ENCODE measurements at places on chromosomes 12 and 14.

GRCh38 chr14:32623300-32624093 is 294.4 kb downstream of the AKAP6 start:
- no peak for DNase-seq

GRCh38 chr12:131913666-131914065 is 15.4 kb upstream of the PUS1 start:
- no peak for DNase-seq

- no peak for DNase-seq
Observed at GRCh38 chr12:119949594-119949993, 39.4 kb upstream of the BICDL1 start.

DNA sequence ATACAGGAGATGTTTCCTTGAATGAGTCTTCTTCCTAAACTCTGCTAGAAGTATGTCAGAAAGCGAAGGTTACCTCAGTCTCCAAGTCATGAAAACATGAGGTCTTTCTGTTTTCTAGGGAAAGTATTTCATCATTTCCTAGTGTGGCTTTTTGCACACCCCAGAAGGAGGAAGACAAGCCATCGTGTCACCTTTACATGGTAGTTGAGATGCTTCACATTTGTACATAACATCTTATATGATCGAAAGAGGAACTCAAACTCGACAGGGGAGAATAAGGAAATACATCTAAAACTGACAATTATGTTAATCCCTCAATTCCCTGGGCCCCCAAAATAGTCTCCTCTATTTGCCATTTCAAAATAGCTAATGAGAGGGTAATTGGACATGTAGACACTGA is 214.1 kb upstream of the PLEKHG7 start:
- DNase-seq, result no peak

GRCh38 chr12:28578361-28578760 is 388.1 kb downstream of the CCDC91 start:
- no peak for DNase-seq

DNA sequence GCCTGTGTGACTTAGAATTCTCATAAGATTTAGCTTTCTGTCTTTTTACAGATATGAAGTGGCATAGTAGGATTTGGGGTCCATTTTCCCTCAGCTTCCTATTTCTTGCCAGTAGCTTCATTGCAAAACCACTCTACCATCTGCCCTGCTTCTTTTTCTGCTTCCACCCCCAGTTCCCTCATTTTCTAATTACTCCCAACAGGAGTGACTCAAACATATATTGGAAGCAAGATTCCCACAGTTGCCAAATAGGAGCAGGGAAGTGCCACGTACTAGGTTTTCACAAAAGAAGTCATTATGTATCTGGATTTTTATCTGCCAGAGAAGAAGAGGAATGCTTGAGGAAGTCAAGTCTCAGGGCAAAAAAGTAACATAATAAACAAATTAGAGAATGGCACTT is 64.1 kb downstream of the ANO4 start:
- DNase-seq, result no peak

GRCh38 chr12:125247477-125247876 is 182.2 kb downstream of the AACS start:
- DNase-seq, result no peak

DNA sequence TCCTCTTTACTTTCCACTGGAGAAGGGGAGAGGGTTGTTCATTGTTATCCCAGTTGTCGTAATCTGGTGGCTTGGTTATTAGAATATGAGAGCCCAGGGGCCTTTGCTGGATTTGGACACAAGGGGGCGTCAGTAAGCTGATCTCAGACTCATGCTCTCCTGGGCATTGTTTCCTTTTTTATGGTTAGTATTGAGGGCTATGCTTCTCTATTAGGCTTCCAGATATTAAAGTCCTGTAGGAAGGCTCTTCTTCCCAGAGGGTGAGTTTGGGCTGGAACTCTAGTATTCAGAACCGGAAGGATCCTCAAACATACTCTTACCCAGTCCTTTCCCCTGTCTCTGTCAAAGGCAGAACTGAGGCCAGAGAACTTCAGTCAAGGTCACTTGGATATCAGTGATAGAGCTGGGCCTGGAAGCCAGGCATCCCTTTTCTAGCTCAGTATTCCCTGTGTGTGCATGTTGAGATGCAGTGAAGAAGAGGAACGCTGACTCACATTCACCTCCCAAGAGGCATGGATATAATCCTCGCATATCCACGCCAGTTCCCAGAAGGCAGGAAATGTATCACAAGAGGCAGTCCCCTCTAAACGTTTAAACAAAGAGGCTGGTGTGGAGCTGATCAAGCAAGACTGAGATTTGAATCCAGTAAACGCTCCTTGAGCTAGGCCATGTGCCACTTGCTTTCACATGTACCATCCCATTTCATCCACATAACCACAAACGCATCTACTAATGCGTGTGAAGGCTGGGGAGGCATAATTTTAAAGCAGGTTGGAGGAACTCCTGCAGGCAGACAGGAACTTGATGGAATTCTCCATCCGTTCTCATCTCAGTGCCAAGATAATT is 41.6 kb downstream of the UBE3B start:
- DNase-seq, result peak; percentile 79

DNA sequence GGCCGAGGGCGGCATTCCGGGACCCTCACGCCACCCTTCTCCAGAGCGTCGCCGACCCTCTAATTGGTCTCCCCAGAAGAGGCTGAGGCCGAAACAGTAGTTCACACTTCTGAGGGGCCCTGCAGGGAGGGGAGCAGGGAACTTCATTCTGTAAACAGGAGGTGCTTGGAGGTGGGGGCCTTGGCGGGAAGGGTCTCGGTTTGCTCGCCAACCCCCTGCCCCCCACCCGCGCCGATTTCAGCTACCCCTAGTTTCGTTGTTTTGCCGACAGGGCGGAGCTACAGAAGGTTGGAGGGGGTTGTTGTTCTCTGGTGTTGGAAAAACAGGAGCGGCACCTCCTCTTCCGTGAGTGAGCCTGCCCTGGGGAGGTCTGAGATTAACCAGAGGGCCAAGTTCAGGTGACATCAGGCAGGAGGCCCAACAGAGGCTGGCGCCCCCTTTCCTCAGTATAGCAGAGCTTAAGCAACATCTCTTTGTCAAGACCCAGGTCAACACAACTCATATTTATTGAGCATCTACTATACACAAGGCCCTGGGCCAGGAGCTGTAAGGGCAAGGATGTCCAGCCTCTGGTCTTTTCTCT is 682 bp downstream of the ERBB3 start:
- no peak for DNase-seq

DNA sequence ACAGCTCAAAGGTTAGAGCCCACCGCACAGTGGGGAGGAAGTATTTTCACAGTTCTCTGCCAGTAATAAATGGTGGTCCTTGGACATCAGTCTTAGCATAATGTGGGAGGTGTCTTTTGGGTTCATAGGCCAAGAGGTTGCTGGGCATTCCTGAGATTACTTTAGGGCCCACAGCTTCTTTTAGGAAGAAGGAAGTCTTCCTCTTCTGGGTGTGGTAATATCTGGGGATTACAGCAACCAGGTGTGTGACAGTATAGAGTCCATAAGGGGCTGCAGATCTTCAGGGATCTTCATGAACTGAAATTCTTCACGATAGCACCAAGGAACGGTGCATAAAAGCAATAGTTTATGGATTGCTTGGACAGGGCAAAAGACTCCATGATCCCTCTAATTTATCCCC is 56.2 kb upstream of the PTGR2 start:
- no peak for DNase-seq

DNA sequence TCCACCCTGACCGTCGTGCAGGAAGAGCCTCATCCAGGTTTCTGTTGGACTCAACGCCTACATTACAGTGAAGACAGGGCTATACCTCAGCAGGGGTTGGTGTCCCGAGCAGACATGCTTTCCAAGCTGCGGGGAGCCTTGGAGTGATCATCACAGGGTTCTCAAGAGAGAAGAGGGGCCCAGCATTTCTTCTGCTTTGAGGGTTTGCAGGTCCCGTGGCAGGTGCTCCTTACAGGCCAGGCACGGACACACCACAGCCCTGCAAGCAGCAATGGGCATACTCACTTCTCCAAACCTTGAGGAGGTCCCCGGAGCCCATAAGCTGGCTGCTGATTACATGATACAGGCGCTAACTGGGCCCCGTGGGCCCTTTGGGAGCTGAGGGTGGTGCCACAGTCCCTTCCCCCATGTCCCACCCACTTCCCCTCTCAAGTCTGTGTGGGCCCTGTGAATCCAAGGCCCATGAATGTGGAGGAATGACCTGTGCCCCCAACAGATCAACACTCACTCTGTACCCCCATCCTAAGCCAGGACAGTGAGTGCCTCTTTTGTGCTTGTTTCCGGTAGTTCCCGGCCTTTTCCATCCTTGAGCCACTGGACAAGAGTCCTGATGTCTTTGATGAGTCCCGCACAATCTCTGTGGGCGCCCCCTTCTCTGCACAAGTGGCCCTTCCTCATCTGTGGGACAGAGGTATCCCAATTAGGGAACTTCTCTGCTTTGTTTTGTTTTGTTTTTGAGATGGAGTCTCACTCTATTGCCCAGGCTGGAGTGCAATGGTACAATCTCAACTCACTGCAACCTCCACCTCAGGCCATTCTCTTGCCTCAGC is 1.1 kb downstream of the AQP2 start:
- no peak for DNase-seq

DNA sequence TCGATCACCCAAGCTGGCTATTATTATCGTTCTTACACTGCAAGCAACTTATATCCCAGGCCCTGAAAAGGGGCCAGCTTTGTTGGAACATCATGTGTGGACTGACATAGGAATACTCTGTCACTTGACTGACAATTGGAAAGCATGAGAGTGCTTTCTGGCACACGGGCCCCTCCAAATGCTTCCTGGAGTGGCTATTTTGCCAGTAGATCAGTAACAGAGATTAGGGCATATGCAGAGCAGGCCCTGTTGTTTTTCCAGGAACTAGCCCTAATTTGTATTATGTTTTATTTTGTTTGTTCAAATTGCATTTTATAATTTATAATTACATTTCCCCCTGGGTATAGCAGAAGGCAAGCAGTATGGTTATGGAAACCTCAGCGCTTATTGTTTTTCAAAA is 170.1 kb upstream of the FRMD6 start:
- DNase-seq, result no peak

DNA sequence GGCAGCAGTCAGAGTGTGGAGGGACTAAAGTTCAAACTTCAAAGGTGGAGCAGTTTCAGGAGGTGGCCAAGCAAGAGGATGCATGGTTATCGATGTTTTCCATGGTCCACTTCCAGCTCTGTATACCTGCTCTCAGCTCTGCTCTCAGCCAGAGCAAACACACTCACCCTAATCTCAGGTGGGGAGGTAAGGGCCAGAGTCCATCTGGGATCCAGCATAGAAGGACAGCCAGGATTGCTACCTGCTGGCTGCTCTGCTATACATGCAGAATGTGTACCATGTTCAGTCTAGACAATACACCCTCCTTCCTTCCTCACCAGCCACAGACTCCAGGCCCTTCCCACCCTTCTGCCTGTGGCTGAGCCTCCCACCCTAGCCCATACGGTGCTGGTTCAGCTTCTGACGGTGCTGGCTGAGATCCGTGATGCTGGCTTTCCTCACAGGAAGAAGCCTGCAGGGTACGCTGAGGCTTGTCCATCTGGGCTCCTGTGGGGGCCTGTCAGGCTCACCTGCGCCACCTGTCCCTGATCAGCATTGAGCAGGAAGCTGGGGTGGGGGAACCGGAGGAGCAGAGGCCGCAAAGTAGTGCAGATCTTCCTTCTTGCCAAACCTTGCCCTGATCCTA is 2.4 kb downstream of the CBLN3 start:
- no peak for DNase-seq

DNA sequence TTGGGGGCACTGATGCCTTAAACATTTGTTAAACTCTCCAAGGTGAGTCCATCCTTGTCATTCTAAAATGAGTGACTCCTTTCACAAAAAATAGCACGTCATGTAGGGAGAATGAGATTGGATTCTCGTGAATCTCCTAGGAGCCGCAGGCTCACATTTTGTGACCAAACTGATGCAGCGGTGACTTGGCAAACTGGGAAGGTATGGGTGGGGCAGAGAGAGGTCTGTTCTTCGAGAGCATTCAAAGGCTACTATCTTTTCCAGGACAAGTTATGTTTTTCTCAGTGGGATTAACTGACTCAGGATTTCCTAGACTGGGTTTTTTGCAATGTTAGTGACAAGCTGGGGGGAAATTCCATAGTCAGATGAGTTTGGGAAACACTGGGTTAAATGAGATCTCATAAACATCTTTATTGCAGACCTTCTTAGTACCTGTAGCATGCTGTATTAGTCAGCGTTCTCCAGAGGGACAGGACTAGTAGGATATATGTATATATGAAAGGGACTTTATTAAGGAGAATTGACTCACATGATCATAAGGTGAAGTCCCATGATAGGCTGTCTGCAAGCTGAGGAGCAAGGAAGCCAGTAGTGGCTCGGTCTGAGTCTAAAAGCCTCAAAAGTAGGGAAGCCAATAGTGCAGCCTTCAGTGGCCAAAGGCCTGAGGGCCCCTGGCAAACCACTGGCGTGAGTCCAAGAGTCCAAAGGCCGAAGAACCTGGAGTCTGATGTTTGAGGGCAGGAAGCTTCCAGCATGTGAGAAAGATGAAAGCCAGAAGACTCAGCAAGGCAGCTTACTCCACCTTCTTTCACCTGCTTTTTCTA is 61.0 kb downstream of the FOXN4 start:
- DNase-seq, result no peak

DNA sequence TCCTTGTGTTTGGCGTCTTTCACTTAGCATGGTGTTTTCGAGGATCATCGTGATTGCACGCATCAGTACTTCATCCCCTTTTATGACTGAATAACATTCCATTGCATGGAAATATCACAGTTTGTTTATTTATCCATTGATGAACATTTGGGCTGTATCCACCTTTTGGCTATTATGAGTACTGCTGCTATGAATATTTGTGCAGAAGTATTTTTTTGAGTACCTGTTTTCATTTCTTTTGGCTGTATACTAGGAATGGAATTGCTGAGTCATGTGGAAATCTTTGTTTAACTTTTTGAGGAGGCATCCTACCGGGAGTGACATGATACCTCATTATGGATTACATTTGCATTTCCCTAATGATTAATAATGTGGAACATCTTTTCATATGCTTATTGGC is 66.4 kb downstream of the WNK1 start:
- no peak for DNase-seq

- no peak for DNase-seq
Observed at GRCh38 chr12:120091371-120092090, 25.0 kb downstream of the RAB35 start.

- no peak for DNase-seq
Observed at GRCh38 chr12:118035190-118036041, 18.9 kb downstream of the RFC5 start.

DNA sequence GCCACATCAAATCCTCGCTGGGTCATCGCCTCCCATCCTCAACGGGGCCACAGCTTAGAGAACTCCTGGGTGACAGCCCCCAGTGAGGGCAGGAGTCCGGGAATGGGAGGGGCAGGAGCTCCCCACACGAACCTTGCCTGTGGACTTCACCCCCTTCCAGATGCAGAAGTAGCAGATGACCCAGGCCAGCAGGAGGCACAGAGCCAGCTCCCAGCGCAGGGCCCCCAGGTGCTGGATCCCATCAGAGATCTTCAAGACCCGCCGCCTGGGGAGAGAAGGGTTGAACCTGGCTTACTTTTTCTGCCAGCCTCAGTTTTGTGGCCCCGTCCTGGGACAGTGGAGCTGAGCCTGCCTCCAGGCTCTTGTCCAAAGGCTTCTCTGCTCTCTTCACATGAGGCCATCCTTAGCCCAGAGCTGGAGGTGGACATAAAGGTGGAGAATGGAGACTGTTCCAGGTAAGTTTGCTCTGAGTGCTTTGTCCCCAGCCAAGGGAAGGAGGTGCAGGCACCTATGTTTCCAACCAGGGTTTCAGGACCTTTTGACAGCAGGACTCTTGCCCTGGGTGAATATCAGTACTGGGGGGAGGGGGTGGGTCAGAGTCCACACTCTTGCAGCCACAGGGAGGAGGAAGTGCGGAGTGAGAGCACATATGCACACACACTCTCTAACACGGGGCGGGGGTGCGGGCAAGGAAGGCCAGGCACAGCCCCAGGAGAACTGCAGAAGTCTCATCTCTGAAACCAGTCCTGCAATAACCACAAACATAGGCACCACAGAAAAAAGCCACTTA is 23.3 kb upstream of the SLC6A12 start:
- DNase-seq, result no peak
